ENCODE measurements at places on chromosomes 1 and 21.

GRCh38 chr1:212034516-212035122 lies 738 bp downstream of the INTS7 start:
- no peak for DNase-seq

GRCh38 chr1:204619721-204620120 lies 65.8 kb downstream of the LRRN2 start:
- no peak for DNase-seq

DNA sequence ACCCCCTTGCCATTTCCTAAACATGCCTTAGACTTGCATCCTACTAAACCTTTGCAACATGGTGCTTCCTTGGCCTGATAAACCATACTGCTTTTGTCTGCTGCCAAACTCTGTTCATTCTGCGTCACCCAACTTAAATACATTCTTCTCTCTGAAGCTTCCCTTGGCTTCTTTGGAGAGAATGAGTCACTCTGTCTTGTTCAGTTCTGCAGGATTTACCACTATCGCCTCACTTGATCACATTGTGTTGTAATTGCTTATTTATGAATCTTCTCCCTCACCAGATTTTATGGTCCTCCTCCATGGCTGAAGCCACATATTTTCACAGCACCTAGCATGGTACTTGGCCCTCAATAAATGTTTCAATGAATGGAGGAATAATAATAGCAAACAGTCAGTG lies 21.7 kb upstream of the TUT4 start:
- DNase-seq = peak; percentile 96

GRCh38 chr1:117003223-117003875 lies 1.8 kb downstream of the CD101 start:
- no peak for DNase-seq

- no peak for DNase-seq
Measured at GRCh38 chr1:111179968-111180533, 20.4 kb downstream of the DENND2D start.

Data from foreskin keratinocyte (primary cell).